ENCODE measurements at places on chromosomes 16 and 17.

DNA sequence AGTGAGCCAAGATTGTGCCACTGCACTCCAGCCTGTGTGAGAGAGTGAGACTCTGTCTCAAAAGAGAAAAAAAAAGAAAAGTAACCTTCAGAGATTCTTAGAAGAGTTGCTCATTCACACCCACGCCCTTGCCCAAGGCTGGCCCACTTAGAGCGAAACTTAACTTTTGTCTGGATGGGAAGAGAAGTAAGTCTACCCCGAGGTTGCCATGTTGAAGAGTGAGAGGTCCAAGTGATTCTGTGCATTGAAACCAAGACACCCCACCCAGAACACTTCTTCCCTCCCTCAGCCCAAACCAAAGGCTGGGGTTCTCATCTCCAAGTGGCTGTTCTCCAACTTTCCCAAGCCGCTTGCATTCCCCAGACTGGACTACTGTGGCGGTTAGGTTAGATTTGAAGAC lies 2.4 kb upstream of the CISD3 start:
- DNase-seq, result no peak

DNA sequence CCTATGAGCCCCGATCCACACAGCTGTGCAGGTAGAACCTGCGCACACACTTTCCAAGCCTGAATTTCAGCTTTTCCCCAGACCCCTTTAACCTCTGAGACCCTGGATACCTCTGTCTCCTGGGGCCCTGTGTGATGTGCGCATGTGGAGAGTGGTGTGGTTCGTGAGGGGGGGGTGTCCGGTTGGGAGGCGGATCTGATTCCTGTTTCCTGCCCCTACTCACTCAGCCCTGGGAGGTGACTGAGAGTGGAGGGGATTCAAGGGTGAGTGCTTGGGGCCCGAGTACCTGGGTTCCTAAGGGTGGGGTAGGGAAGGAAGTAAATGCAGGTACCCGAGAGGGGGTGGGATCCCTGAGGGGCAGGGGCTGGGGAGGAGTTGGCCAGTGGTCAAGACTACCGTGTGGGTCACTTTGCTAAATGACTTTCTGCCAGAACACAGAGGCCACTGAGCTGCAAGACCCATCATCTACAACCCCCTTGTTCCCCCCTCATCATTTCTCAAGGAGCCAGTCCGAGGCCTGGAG lies 621 bp downstream of the ARHGEF15 start:
- no peak for DNase-seq

DNA sequence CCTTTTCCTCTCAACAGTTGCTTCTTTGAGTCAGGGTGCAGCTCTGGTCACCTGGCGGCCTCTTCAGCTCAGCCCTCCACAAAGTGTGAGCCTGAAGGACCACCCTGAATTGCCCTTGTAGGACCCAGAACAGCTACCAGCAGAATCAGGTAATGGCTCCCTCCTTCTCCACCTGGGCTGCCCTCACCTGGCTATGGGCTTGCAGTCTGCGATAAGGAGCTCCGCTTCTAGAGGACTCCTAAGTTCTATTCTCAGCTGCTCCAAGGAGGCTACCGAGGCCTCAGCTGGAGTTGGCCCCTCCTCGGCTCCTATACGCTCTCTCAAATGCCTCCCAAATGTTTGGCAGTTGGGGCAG lies 13.4 kb downstream of the SMIM5 start:
- no peak for DNase-seq

DNA sequence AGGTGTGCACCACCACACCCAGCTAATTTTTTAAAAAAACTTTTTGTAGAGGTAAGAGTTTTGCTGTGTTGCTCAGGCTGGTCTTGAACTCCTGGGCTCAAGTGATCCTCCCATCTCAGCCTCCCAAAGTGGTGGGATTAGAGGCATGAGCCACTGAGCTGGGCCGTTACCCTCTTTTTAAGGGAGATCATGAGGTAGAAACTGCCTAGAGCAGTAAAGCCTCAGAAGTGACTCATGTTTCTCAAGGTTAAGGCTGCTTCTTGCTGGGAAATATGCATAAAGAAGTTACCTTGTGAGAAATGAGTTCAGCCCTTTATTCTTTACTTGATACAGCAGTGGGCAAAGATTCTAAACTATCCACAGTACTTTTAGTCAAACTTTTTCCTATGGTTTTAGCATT lies 38.2 kb downstream of the GRB2 start:
- DNase-seq, result no peak

DNA sequence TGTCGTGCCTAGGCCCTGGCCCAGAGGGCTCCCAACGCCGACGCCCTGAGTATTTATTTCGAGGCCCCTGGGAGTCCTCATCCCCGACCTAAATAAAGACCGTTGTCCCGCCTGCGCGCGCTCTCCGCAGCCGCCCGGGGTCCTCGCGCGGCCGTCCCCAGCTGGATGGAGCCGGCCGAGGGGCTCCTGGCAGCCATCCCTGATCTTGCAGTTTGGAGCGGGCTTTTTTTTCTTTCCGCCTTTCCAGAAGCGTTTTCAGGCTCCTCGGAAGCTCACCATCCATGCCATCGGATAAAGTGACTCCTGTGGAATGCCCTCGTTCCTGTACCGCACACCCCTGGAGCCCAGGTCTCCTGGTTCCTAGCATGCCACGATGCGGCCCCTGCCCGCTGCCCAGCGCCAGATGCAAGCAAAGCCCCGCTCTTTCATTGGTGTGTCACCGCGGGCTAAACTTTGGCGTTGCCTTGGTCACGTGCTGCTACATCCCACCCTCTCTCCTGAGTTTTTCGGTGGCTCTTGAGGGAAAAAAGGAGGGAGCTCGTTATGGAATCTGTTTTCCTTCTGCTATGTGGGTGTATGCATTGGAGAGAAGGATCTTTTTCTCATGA lies 716 bp downstream of the TMEM94 start:
- DNase-seq, result peak; percentile 80

GRCh38 chr16:77220427-77220826 lies 21.2 kb downstream of the SYCE1L start:
- no peak for DNase-seq

DNA sequence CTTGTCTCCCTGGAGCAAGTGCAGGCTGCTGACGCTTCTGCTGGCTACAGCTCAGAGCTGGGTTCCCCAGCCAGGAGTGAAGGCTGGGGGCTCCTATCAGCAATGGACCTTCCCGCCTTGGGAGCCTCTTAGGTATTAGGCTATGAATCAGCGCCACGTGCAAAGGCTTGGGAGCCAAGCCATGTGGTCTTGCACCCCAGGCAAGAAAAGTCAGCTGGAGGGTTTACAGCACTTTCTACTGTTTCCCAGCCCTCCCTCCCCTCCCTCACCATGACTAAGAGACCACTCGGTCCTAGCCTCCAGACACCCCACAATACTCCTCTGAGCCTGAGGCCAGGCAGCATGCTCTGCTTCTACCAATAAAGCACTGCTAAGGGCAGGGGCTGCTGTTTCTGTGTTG lies 12.3 kb downstream of the EPX start:
- DNase-seq, result no peak

- no peak for DNase-seq
Observed at GRCh38 chr17:38809828-38810227, 10.5 kb upstream of the PIP4K2B start.

GRCh38 chr17:64056269-64057005 lies 36.0 kb upstream of the ICAM2 start:
- no peak for DNase-seq

DNA sequence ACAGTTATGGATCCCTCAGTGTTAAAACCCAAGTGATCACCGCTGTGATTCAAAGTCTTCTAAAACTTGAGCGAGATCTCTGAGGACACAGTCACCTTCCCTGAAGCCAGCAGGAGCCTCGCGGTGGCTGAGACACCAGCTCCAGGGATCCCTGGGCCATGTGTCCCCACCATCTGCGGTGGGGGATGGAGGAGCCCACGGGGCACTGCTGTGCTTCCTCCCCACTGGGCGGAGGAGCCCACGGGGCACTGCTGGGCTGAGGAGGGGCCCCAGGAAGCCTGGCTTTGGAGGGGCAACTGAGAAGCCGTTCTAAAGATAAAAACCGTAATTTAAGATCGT lies 65.7 kb upstream of the METRNL start:
- DNase-seq, result no peak

GRCh38 chr16:81175325-81175891 lies 63.1 kb upstream of the BCO1 start:
- no peak for DNase-seq

DNA sequence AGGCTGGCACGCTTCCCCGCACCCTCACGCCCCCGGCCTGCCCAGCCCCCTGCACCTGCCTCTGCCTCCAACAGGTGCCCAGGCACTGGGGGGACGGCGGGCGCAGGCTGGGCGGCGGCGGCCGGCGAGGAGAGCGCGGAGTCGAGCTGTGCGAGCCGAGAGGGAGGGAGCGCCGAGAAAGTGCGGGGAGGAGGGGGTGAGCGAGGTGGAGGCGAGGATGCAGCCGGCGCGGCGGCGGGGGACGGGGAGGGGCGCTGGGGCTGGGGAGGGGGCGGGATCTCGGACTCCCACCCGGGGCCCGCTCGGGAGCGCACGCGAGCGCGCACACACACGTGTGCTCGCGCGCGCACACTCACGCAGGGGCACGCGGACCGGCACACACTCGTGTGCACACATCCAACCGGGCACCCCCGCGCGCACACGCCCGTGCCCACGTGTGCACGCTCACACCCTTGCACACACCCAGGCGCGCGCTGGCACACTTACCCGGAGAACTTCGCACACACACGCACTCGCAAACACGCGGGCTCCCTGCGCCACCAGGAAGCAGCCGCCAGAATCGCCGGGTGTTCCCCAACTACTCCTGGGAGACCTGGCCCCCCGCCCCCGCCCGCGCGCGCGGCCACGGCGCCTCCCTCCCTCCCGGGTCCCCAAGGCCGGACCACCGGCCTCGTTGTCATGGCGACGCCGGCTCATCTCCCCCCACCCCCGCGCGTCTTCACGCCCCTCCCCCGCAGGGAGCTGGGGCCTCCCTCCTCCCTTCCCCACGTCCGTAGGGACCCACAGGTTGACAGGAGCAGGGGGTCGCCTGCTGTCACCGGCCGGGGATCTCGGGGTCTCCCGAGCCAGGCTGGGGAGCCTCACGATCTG lies at the start of gene DOC2A:
Gene DOC2A (minus strand): TSS at position 184 of the 870 bp plus-strand sequence. CDS start 805 bp downstream, outside the sequence.
- peak; percentile 54 for DNase-seq
